ENCODE measurements at places on chromosomes 3 and 15.

DNA sequence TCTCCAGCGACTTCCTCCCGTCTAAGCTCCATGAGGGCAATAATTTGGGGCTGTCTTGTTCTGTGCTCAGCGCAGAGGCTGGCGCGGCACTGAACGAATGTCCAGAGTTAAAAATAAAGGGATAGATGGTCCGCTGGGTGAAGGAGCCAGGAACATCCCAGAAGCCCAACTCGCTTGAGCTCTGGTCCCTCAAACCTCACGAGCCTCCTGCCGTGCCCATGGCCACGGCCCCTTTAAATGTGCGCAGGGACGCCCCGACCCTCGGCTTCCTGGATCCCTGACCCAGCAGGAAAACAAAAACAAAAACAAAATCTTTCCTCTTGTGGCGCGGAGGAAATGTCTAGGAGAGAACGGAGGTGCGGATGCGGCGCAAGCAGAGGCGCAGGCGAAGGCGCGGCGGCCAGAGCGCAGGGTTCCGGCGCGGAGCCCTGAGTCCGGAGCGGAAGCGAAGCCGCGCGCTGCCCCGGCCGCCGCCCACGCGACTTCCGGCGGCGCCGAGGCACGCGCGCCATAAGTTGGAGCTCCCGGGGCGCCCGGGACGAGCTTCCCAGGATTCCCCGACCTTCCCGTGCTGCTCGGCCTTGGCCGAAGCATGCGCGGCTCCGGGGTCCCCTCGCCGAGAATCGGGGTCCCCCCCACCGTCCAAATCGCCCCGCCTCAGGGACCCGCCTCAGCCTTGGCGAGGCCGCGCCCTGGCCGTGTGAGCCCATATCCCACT lies 52.9 kb upstream of the WNT7A start:
- DNase-seq = no peak

DNA sequence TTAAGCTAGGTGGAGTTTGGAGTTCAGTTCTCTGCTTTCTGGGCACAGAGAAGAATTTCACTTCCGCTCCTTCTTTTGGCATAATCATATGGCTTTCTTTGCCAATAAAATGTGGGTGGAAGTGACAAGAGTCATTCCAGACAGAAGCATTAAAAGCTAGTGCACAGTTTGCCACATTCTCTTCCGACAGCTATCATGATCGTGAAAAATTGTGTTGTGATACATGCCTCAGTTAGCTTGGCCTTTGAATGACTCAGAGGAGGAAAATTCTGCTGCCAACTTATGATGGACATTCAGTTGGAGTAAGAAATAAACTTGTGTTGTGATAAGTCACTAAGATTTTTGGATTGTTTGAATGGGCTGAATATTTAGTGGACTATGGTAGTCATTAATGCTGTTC lies 291.7 kb upstream of the SATB1 start:
- no peak for DNase-seq

GRCh38 chr3:46299608-46300460 lies 54.1 kb upstream of the CCR2 start:
- DNase-seq = no peak

DNA sequence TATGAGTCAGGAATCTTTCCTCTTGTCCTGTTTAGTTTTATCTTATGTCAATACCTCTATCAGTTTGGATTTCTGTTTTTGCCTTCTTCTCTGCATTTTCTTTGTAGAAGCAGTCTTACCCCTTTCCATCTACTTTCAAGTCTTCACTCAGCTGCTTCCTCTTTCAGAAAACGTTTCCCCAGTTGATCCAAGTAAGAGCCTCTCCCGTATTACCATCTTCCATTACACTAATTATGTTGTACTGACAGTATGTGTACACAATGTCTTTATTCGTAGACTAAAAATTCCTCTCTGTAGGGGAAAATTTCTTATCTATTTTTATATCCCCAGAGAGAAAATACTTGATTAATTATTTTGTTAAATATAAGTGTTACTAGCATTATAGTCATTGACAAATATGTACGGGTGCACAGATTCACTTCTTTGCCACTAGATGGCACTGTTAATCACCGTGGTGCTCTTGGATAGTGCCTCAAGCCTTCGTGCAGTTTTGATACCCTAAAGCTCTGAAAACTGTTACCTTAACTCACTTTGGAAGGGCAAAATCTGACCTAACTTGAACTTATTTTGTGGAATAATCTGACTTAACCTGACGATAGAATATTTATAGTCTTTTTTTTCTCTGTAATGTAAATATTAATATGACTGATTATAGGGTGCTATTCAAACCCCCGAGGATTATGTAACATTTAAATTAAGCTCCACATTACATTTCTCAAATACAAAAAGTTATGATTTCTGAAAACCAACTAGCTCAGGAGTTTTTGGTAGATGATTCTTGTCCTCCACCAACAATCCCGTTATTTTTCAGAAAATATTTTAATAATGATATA lies 74.2 kb upstream of the POU1F1 start:
- peak; percentile 50 for DNase-seq

- DNase-seq = no peak
Measured at GRCh38 chr15:30650012-30650929, 24.3 kb downstream of the ARHGAP11B start.

- DNase-seq = no peak
Measured at GRCh38 chr3:153614563-153614962, 452.5 kb downstream of the RAP2B start.

DNA sequence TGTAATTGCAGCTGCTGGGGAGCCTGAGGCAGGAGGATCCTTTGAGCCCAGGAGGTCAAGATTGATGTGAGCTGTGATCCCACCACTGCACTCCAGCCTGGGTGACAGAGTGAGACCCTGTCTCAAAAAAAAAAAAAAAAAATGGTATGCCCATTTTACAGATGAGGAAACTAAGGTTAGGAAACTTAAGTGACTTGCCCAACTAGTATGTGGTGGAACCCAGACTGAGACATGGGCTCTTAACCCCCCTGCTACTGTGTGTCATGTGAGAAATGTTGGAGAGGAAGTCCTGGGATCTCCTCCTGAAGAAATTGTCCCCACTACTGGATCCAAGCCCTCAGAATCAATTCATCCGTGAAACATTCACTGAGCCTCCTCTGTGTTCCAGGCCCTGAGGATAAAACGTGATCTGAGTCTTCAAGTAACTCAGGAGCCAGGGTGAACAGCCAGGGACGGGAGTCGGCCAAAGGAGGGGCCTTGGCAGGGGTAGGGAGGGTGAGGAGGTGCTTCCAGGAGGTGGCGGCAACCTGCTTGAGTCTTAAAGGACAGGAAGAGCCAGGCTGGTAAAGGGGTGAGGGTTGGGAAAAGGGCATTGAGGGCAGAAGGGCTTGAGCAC lies 19.6 kb upstream of the RNU6-1 start:
- DNase-seq = no peak

GRCh38 chr3:48518069-48518468 lies 14.1 kb upstream of the SHISA5 start:
- no peak for DNase-seq

DNA sequence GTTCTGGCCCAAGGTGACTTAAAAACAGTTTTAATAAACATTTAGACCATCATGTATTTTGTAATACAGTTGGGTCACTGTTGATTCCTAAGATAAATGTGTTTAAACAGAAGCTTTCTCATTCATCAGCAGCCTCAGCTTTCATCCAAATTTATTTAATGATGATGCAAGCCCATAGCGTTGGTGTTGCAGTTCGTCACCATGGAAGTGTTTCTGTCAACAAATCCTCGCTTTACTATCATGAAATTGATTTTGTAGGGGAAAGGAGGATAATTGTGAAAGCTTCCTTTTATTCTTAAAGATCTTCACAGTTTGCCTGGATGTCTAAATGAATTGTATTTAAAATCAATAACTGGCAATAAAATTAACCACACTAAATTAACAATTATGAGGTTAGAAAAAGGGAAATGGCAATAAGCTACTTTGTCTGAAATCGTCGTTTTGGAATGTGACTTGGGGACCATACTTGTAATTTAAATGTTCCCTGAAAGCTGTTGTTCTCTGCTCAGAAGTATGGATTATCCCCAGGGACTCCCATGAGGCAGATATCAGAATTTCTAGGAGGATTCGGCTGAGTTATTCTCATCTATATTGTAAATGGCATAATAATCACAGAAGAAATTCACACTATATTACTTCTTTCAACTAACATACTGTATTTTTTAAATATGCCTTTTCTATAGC lies 29.0 kb downstream of the CMSS1 start:
- no peak for DNase-seq

DNA sequence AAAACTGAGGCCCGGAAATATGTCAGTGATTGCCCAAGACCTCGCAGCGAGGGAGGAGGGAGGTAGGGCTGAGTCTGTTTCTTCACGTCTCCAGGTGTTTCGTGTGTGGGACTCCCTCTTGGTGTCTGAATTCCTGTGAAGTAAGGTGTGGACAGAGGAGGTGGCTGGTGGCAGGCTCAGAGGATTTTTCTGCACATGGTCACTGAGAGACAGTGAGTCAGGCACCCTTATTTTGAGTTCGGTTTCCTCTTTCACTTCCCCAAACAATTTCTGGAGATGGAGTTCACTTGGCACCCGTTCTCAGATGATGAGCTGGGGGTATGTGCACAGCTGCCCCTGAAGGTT lies 46.3 kb upstream of the VPS8 start:
- DNase-seq = no peak
